ENCODE measurements at places on chromosomes 5 and 9.

GRCh38 chr9:113506090-113506589, 42.6 kb downstream of the RGS3 start:
- no peak for DNase-seq

DNA sequence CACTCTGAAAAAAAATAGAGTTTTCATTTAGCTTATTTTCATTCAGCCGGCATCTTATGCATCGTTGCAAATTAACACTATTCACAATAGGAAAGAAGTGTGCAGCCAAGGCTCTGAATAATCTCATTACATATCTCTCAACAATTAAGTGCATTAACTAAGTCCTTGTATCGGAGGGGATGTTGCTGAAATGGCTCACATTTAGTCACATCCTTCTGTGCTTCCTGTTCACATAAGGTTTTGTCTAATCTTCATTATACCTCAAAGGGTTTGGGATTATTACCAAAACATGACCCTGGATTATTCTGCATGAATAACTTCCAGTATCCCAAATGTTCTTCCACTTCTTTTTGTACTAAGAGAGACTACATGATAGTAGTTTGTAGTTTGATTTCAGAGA, 278.0 kb upstream of the GRIA1 start:
- no peak for DNase-seq

- DNase-seq = no peak
These were observed 161.2 kb downstream of the MED27 start for GRCh38 chr9:131918481-131918880.

DNA sequence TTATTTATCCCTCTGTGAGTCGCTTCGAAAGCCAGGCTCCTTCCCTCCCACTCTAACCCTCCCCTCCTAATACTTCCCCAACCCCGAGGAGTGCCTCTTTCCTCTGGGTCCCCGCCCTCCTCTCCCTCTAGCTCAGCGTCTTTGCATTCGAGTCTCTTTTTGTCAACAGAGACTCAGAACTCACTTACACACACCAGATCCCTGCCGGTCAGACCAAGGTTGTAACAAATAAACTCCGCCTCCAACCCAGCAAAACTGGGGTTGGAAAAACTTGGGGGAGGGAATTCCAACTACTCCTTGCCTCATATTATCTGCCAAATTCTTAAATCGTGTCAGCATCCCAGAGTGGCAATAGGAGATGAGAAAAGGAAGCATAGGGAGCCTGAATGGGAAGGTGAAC, at the start of gene HTR1A:
HTR1A (minus strand) TSS at position 167 of the 400 bp plus-strand sequence. CDS start 726 bp downstream, outside the sequence.
- no peak for DNase-seq

GRCh38 chr9:120413121-120414048, 166.6 kb downstream of the CDK5RAP2 start:
- DNase-seq = no peak

GRCh38 chr5:90843443-90843842, 284.8 kb downstream of the ADGRV1 start:
- no peak for DNase-seq

DNA sequence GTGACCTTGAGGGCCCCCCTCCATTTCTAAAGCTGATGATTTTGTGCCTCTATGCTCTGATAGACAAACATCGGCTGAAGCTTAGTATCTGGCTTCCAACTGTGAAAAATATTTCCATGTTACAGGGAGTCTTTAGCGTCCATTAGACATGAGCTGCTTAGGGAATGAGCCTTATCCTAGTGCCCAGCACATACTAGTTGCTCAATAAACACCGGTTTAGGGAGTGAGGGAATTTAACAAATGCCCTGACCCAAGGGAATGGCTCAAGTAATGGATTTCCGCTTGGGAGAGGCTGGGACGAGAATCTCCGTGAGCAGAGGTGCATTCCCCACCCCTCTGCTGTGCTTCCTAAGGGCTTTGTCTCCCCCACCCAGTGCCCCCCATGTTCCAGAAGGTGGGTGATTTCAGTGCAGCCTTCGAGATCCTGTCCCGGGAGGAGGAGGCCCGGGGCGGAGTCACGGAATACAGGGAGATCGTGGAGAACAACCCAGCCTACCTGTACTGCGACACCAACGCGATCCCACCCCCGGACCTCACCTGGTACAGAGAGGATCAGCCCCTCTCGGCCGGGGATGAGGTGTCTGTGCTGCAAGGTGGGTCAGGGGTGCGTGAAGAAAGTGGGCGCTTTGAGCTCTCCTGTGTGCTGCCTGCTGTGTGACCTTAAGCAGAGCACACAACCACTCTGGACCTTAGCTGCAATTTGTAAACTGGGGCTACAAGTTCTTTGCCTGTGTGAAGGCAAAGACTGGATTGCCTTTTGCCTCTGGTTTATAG, 65.7 kb upstream of the ASS1 start:
- no peak for DNase-seq

DNA sequence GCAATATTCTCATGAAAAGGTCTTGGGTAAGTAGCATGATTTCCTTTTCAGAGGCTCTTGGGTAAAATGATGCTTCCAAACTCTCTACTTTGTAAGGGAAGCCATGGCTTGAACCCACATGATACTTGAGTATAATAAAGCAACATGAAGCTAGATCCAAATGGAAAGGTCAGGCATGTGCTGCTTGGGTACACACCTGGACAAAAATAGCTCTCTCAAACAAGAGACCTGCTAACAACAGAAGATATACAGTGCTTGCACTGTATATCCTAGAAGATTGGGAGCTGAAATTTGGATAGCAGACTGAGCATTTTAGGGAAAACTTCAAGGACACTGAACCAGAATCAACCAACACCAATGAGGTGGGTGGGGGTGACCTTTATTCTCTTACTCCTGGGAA, 40.2 kb downstream of the NMUR2 start:
- no peak for DNase-seq

GRCh38 chr5:54243483-54244080, 66.8 kb downstream of the ARL15 start:
- DNase-seq = no peak

DNA sequence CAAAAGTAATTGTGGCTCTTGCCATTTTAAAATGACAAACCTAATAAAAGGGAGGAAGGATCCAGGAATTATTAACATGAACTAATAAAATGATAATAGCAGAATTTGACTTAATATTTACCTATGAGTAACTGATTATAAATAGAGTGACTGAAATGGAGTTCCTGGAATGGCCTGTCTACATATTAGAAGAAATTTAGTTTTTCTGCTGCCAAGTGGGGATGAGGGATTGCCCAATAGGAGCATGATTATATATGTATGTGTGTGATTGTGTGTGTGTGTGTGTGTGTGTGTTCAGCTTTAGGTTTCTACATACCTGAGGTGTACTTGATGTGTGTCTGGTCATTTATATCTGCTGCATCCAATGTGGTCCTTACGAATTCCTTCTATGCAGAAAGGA, 36.6 kb upstream of the ITGA1 start:
- DNase-seq = no peak

- no peak for DNase-seq
These were observed 56.7 kb upstream of the HTR1A start for GRCh38 chr5:64018966-64019365.

- no peak for DNase-seq
These were observed 134.8 kb upstream of the ADAMTS16 start for GRCh38 chr5:5005353-5005752.

DNA sequence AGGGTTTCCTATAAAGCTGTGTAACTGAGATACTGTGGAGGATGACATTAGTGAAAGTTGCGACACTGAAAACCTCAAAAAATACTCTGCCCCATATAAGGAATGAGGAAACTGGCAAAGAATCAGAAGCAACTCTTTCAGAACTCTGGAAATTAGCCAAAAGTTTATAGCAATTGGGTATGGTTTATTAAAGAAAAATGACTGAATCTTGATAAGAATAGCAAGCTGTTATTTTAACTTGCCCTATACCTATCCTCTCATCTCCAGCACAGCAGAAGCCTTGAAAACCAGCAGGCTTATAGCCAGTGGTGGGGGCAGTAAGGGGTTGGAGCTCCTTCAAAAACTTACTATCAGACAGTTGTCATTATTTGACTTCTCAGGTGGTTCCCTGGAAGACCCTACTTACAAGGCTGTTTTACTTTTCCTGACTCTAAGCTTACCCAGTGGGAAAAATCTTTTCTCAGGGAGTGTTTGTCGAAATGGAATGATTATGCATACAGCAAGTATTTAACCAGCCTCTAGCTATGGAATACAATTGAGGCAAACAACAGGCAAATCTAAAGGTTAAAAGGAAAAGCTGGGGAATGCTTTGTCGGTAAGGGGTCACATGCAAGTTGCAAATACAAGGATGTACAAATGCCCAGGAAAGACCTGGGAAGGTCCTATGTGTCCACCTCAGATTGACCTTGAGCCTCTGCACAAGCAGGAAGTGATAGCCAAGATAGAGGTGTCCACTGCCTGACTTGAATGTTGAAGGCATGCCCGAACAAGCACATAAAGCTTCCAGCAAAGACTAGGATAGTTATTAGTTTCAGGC, 21.0 kb upstream of the FAM151B start:
- DNase-seq = no peak

GRCh38 chr9:110130211-110130610, 77.7 kb downstream of the C9orf152 start:
- no peak for DNase-seq

DNA sequence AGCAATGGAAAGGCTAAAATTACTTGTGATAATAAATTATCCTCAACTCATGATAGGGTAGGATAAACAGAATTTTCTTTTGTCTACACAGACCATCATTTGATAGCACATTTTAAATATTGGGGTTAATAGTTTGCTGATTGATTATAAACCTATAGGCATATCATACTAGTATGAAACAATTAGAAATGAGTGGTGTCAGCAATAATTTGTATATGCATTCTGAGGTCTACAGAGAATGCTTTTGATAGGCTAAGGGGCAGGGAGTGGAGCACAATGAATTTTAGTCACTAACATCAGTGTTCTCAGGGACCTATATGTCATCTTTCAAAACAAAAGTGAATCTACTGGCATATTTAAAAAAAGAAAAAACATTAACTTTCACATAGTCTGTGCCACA, 27.8 kb upstream of the NADK2 start:
- no peak for DNase-seq

GRCh38 chr9:28329323-28329722, 756.0 kb upstream of the C9orf72 start:
- DNase-seq = no peak

- DNase-seq = no peak
These were observed 288.2 kb upstream of the MAP3K1 start for GRCh38 chr5:56527174-56527573.

DNA sequence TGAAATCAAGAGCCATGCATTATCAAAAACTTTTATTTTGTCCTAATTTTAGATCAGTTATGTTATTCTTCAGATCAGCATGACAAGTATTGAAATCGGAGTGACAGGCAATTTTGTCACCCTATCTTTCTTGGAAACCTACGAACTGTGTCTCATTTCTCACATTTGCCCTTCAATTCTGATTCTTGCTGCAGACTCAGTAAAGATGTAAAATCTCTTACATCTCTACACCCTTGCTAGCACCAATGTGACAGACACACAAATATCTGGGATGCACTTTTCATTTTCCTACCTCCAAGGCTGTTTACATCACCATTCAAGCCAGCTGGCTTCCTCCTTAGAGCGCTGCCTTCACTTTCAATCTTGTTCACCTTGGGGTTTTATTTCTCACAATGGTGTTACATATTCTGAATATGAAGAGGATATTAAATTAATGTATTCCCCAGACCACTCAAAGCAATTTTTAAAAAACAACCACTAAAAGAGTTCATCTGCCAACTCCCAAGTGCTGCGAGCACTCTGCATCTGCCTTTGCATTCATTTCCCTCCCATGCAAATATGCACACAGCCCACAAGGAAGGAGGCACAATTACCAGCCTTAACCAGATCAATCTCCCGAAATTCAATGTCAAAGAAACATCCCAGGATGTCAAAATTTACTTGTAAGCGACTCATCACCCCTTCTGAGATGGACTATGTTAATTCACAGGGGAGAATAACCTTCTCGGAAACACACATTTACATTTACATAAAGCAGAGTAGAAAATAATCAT, 164.3 kb downstream of the ENC1 start:
- DNase-seq = no peak

DNA sequence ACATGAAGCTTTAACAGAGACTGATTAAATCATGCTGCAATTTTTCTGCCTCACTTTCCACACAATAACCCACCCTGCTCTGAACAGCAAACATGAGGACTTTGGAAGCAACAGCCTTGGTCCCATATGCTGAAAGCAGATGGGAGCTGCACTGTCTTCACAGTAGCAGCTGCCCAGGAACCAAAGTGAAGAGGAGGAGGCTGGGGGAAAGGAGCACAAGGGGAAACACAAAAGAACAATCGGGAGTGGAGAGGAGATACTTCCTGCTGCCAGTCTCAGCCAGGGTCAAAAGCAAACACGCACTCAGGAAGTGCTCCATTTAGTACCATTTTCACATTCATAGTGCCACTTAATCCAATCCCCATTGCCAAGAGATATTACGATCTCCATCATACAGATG, 183.3 kb upstream of the PUM3 start:
- DNase-seq = no peak

GRCh38 chr5:159051421-159052282, 48.1 kb downstream of the EBF1 start:
- no peak for DNase-seq

DNA sequence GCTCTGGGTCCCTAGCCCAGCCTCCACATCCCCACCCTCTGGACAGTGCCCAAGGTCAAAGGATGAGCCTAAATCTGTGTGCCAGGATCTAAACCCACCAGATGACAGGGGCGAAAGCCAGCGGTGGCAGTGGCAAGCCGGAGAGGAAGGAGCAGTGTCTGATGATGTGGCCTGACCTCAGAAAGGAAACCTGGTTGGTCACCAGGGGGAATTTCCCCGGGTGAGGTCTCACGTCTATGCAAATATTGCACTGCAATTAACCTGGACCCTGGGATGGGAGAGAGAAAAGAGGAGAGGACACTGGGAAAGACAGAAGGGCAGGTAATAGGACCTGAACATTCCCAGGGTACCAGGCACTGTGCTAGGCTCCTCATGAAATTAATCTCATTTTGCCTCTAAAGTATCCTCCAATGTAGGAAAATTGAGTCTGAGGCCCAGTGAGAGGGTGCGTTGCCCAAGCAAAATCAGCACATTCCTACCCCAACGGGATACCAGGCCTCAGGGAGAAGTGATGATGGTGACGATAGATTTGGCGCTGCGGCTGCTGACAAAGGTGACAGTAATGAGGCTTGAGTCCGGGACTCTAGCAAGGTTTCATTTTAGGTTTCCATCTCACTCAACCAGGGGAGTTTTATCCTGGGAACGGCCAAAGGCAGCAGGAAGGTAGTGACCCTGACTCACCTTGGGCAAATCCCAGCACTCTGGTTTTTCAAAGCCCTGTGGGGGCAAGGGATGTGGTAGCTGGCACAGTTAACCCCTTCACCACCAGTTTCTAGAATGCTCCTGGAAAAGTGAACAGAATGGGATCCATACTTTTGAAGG, 13.4 kb upstream of the TNIP1 start:
- DNase-seq = peak; percentile 48

GRCh38 chr5:146283344-146283761, 55.3 kb upstream of the POU4F3 start:
- DNase-seq = no peak

DNA sequence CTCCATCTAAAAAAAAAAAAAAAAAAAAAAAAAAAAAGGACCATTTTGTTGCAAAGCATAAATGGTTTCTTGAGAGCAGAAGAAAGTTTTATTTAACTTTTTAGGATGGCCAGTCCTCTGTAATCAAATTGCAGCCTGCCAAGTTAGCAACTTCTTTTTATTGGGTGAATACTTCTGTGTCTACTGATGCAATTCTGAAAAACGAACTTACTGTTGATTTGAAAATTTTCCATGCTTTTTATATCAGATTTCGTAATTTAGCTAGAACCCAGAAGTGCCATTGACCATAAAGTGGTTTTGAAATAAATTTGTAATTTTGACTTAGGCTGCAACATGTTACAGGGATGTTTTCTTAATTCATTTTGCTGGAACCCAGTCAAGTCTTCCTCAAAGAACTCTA, 269.1 kb upstream of the ACTBL2 start:
- no peak for DNase-seq

Data from activated T-cell treated with anti-CD3 and anti-CD28 coated beads, Interleukin-2, amount 50 U/mL, for 1 hour (primary cell).